ENCODE measurements at places on chromosomes 12 and 14.

DNA sequence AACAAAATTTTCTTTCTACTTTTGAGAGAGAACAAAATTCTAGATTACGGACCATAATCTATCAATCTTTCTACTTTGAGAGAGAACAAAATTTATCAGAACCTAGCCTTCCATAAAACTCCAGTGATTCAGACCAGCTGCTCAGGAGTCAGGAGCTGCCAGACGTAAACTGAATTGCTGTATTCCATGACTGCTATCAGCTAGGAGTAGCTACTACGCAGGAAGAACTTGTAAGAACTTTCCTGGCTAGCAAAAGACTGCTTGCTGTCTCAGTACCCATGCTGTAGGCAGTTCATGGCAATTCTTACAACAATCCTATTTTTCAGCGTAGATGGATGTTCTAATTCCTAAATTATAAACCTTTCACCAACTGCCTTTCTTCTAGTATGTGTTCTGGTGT, 73.3 kb downstream of the MED13L start:
- no peak for DNase-seq

- no peak for DNase-seq
Observed at GRCh38 chr14:35669782-35670181, 135.8 kb downstream of the INSM2 start.

GRCh38 chr12:8909752-8910151, 4.6 kb upstream of the PHC1 start:
- no peak for DNase-seq

DNA sequence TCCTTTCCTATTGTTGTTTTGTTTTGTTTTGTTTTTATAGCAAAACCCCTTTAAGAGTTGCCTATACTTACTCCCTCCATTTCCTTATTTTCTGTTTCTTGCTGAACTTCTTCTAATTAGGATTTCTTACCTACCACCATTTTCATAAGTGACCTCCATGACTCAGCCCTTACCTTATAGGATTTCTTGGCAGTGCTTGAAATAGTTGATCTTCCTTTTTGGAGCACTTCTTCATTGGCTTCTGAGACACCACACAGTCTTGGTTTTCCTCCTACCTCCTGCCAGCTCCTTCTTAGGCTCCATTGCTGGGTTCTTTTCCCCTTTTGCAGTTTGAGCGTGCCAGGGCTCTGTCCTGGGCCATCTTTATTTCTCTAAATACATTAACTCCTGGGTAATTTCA, 23.4 kb upstream of the EID3 start:
- no peak for DNase-seq

GRCh38 chr14:101357038-101357437, 204.3 kb upstream of the DIO3 start:
- no peak for DNase-seq

DNA sequence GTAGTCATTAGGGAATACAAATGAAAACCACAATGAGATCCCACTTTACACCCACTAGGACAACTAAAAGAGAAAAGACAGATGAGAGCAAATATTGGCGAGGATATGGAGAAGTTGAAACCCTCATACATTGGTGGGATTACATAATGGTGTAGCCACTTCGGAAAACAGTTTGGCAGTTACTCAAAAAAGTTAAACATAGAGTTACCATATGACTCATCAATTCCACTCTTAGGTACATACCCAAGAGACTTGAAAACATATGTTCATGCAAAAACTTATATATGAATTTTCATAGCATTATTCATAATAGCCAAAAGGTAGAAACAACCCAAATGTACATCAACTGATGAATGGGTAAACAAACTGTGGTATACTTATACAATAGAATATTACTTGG, 27.1 kb downstream of the ALDH1L2 start:
- DNase-seq = peak; percentile 15

DNA sequence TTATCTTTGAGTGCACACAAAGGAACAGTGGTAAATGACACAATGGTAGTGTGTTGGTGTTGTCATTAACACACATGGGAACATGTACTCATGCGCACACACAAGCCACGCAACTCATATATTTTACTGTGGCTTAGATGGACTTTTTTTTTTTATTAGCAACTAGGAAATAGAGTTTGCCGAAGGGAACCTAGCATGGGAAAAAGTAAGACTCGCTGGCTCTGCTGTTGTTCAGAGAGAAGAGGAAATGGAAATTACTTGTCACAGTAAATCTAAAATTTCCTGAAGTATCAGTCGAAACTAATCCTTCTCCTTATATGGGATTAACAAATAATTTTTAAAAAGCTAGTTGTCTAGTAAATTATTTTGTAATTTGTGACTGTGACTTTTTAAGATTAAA, 33.7 kb upstream of the IL22 start:
- DNase-seq = no peak

GRCh38 chr14:76245097-76245496, 93.4 kb downstream of the GPATCH2L start:
- no peak for DNase-seq

DNA sequence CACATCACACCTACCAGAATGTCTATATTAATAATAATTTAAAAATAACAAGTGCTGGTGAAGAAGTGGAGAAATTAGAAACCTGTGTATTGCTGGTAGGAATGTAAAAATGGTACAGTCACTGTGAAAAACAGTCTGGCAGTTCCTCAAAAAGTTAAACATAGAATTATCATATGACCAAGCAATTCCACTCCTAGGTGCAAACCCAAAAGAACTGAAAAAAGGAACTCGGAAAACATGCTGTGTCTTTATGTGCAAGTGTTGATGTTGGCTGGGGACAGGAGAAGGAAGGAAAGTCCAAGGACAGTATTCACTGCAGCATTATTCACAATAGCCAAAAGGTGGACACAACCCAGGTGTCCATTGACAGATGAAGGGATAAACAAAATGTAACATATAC, 146.5 kb downstream of the TTC7B start:
- DNase-seq = no peak

DNA sequence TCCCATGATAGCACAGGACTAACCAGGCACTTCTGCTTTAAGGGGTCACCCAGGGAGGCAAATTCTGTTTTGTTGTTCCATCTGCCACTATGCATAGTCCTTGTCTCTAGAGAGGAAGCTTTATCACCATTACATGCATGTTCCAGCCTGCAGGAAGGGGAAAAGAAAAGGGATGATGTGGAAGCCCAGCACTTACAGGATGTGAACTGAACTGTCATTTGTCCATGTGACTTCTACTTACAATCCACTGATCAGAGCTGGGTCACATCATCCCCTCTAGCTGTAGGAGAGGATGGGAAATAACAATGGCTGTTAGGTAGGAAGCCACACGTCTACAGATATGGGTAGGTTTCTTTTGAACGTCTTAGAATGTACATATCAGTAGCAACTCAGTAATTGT, 203.1 kb downstream of the PTPRO start:
- DNase-seq = no peak

DNA sequence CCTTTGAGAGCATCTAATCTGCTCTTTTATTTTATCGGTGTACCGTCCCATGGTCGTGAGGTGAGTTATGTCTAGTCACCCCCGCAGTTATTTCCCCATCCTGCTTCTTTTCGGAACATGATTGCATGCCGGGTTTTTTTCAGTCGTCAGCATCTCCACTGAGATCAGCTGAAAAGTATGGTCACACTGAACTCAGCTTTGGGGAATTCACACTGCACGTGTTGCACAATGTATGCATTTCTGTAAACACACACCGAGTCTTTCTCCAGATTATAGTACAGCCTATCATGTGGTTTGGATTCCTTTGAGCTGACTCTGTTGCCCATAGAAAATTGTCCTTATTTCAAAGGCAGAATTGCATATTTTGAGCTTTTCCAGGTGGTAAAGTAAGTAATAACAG, 24.6 kb downstream of the PLXNC1 start:
- DNase-seq = no peak

- no peak for DNase-seq
Observed at GRCh38 chr12:69998011-69998410, 173.0 kb downstream of the MYRFL start.

DNA sequence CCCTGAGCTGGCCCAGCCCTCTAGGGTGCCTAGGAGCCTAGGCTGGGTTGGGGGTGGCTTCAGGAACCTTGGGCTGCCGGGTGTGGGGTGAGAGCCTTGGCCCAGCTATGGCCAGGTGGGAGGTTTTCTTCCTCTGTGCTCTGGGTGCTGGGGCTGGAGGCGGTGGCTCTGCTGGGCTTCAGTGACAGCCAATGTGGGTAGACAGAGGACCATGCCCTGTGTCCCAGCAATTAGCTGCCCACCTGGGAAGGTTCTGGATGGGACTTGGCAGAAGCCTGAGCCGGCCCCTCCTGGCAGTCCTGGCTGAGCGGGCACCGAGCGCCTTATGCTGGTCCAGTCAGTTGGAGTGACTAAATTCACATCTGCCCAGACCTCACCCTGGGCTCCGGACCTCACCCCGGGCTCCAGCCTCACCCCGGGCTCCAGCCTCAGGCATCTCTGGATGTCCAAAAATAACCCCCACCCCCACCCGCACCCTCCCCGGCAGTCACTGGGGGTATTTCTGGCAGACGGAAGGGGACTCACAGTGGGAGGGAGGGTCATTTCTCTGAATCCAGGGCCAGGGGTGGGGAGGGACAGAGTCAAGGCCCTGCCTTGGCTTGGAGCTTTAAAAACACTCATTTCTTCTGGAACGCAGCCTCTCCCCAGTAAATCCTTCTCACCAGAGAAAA, 46.9 kb downstream of the CYP46A1 start:
- DNase-seq = no peak

GRCh38 chr12:6088921-6089747, 35.3 kb downstream of the VWF start:
- DNase-seq = no peak

DNA sequence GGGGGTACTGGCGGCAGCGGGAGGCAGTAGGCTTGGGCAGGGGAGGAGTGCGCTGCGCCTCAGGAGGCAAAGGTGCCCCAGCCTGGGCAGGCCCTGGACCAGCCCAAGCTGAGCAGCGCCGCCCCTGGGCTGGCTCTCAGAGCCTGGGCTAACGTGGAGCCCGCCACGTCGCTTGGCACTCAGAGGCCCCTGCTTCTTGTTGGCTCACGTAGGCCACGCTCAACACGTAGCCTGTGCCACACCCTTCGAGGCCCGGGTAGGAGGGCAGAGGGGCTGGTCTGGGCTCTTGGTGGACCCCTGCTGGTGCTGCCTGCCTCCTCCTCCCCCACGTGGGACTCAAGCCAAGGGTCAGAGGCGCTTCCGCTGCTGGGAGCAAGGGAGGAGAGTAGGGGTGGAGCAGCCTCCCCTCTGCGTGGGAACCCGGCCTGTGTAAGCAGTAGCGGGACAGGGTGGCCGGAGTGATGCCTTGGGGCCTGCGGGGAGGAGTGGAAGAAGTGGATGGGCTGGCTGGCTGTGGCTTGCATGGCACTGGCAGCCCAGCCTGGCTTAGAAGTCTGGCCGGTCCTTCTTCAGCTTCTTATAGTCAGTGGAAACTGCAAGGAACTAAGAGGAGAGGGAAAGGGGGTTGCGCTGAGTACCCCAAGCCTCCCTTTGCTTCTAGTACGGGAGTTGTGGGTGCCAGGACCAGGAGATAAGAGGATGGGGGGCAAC, 5.7 kb downstream of the SHMT2 start:
- peak; percentile 42 for DNase-seq

GRCh38 chr12:117518594-117519270, 157.3 kb upstream of the NOS1 start:
- DNase-seq = no peak

DNA sequence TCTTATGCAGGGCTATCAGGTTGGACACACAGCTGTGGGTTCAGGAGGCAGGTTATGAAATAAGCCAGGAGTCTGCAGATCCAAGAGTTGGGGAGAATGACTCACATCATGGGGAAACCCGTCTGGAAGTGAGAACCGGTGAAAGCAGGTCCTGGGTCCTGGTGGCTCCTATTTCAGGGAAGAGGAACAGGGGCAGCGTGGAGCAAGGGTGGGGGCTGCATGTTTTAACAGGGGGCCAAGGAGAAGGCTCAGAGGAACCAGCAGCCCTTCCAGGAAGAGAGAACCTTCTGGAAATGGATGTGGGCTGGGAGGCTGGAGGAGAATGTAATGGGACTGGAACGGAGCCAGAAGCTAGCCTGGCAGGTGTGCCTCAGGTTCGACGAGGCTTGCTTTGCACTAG, 7.8 kb upstream of the KRT74 start:
- no peak for DNase-seq
